ENCODE measurements at places on chromosomes 7 and 10.

GRCh38 chr7:50372923-50373322, 68.4 kb downstream of the IKZF1 start:
- H3K27ac ChIP-seq, result no peak overlapping the region
- peaks cover 12% of the 10 kb centered on the region for H3K36me3 ChIP-seq
- no peak overlapping the region for H3K4me3 ChIP-seq
- DNase-seq, result no peak

DNA sequence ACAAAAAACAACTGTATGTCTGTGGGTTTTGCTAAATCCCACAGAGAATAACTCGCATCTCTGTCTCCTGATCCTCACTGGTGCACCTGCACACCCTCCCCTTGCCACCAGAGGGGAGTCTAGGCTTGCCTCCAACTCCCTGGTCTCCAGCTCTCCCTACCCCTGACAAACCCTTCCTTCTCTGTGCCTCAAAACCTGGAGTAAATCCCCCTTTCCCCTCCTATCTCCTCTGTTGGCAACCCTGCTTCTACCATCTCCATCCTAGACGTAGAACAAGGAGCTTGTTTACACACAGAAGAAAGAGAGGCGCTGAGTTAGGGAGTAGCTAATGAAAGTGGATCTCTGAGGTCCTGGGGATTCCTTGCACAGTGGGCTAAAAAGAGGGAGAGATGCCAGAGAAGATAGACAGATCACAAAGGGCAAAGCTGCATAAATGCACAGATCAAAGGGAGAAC, 6.0 kb downstream of the MBLAC1 start:
- H3K27me3 ChIP-seq, result no peaks in the 10 kb centered on the region
- peaks cover 15% of the 10 kb centered on the region for H3K4me1 ChIP-seq
- no peaks in the 10 kb centered on the region for H3K36me3 ChIP-seq

GRCh38 chr10:63437116-63437949, 28.4 kb downstream of the JMJD1C start:
- no peak overlapping the region for H3K27ac ChIP-seq
- H3K4me1 ChIP-seq, result peaks cover 65% of the 10 kb centered on the region
- H3K36me3 ChIP-seq, result no peaks in the 10 kb centered on the region
- DNase-seq, result no peak
- no peak overlapping the region for H3K4me3 ChIP-seq
- no peaks in the 10 kb centered on the region for H3K27me3 ChIP-seq

GRCh38 chr10:48775206-48775517, 90.5 kb downstream of the WDFY4 start:
- no peaks in the 10 kb centered on the region for H3K36me3 ChIP-seq
- H3K4me1 ChIP-seq, result no peaks in the 10 kb centered on the region
- H3K4me3 ChIP-seq, result no peak overlapping the region
- no peaks in the 10 kb centered on the region for H3K27me3 ChIP-seq

DNA sequence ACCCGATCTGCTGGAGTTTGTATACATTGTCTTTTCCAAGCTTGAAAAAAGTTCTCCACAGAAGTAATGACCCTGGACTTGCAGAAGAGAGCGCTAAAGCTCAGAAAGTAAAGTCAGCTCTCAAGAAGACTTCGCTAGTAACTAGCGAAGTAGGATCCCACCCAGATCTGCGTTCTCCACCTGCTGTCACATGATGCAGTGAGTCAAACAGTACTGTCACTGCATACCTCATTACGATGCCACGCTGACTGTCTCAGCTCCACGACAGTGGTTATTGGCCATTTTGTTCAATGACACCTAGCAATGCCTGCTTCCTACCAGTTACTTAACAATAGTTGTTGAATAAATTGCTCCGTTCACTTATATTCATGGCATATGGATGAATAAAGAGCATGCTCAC, 29.7 kb upstream of the SEC61G start:
- H3K36me3 ChIP-seq, result no peaks in the 10 kb centered on the region
- no peaks in the 10 kb centered on the region for H3K27me3 ChIP-seq
- no peak overlapping the region for H3K4me3 ChIP-seq
- no peak overlapping the region for H3K27ac ChIP-seq
- no peak for DNase-seq
